SK-N-MC (cell line): ENCODE measurements at places on chromosomes 11 and 22.

DNA sequence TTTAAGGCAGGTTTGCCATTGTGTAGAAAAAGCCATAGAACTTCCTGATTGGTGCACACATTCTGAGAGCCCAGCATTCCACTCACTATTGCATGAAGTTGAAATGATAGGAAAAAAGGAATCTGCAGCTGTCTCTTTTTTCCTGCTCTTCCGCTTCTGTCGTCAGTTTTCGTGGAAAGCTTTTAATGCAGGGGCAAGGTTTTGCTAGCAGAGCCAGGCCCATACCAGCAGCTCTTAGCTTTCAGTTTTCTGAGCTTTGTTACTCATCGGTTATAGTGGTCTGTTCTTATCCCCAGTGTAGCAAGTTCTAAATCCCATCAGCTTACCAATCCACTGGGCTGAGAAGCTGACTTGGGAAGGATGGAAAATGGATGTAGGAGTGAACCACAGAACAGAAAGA, 162.9 kb upstream of the TTC12 start:
- no peak for DNase-seq

- DNase-seq: no peak
Observed at GRCh38 chr11:122686111-122686510, 30.6 kb downstream of the UBASH3B start.

- DNase-seq: no peak
Observed at GRCh38 chr11:75562836-75563484, 907 bp downstream of the SERPINH1 start.

- no peak for DNase-seq
Observed at GRCh38 chr11:45802531-45803317, 2.2 kb upstream of the SLC35C1 start.

GRCh38 chr11:1927026-1927847, 7.7 kb downstream of the TNNT3 start:
- DNase-seq: no peak

GRCh38 chr11:74007691-74008372, 1.1 kb downstream of the UCP3 start:
- DNase-seq: no peak

DNA sequence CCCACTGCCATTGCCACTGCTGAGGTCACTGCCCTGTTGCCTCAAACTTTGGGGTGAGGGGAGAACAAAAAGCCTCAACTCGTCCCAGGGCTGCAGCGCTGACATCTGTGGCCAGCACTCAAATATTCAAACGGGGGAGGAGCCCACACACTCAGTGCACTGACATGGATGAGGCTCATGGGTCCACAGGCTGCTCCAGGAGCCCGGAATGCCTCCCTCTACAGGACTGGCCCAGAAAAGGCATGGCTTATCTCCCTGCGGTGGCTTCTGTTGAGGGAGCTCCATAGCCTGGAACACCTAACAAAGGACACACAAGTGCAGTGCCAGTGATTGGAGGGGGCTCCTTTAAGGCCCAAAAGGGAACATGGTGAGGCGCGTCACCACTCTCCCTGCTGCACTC, 341.1 kb upstream of the LUZP2 start:
- DNase-seq: no peak
